ENCODE measurements at places on chromosomes 16 and 17.

GRCh38 chr16:391885-392335, 5.1 kb upstream of the NME4 start:
- peak; percentile 85 for DNase-seq

DNA sequence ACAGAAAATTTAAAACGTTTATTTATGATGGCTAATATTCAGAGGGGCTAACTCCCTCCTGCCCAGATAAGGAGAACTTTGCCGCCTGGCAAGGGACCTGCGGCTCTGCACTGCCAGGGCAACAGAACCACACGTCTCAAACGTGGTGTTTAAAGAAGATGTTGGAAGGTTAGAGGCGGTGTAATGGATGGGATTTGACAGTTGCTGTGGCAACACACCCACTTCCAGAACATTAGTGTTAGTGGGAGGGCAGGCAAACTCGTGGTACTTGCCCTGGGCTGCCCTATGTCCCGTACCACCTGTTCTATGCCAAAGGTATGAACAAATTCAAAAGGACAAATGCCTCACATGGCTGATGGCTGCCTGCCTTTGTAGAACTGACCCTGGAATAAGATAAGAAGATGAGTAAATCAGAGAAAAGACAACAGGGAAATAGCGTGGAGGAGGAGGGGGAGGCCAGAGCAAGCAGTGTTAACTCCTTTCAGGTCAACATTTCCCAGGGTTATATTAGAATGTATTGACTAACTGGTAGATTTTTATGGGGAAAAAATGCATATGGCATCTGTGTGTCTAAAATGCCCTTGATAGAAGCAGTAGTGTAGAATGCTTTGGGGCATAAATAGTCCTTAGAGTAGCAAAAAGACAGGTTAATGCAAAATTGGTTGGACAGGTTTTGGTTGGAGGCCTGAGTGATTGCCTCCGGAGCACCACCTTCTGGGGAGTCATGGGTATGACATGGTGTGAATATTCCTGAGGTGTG, 30.8 kb downstream of the HLF start:
- no peak for DNase-seq

- DNase-seq: no peak
Observed at GRCh38 chr16:72725643-72726042, 322.3 kb downstream of the ZFHX3 start.

GRCh38 chr16:28546626-28547025, 7.1 kb upstream of the SGF29 start:
- no peak for DNase-seq

DNA sequence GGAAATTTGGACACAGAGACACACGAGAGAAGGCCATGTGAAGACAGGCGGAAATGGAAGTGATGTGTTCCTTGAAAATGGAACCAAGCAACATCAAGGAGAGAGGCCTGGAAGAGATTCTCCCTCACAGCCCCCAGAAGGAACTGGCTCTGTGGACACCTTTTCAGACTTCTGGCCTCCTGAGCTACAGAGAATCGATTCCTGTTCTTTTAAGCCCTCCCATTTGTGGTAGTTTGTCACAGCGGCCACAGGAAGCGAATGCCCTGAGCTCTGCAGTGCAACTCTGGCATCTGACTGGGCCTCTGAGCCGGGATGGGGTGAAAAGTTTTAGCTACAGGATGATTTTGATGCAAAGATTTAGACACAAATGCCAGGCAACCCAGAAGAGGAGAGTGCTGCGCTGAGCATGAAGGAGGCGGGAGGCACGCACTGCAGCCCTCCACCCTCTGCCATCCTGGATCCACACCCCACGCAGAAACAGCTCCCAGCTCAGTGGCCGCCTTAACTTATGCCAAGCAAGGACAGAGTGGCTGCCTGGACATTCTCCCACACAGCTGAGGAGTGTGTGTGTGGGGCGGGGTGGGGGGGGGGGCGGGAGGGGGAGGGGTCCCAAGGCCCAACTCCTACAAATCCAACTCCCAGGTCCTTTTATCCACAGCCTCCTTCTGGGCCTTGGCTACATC, 2.2 kb downstream of the TIMP2 start:
- no peak for DNase-seq

DNA sequence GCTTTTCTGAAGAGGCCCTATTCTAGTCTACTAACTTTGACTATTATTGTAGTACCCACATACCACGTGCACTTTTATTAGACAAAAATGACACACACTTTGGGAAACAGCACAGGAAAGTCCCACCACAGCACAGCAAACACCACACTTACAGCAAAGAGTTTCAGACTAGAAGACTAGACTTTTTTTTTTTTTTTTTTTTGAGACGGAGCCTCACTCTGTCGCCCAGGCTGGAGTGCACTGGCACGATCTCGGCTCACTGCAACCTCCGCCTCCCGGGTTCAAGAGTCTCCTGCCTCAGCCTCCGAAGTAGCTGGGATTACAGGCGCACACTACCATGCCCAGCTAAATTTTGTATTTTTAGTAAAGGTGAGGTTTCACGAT, 20.1 kb downstream of the YWHAE start:
- DNase-seq: no peak

- no peak for DNase-seq
Observed at GRCh38 chr17:76597156-76598003, 11.7 kb upstream of the ST6GALNAC2 start.

DNA sequence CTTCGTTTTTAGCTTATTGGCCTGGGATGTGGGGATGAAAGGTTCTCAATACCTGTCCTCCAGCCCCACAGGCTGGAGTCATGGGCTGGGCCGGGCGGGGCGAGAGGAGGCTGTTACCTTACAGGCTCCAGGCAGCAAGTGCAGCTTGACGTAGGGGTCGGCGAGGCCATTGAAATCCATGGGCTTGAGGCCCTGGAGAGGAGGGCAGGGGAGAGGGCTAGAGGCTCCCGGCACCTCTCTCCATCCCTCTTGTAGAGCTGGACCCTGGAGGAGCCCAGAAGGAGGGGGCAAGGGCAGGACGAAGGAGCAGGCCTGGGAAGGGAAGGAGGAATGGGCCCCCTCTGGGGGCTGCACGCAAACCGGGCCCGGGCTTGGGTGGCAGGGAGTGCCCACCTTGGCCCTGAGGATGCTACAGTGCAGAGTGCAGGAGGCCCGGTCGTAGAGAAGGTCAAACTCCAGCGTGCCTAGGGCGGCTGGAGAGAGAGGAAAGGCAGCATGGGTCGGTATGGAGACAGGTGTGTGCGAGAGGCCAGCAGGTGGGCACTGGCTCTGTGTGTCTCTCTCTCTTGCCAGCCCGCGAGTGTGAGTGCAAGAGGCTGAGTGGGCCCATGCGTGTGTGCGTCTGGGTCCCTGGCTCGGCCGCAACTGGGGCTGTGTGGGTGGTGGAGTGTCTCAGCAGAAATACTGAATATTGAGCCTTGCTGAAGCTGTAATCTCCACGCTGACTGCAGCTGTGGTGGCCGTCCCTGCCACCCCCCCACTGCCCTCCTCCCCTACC, 1.6 kb downstream of the DOC2A start:
- no peak for DNase-seq

- no peak for DNase-seq
Observed at GRCh38 chr16:11688520-11688886, 20.2 kb downstream of the SNN start.

- DNase-seq: no peak
Observed at GRCh38 chr17:7123844-7124243, 9.2 kb upstream of the ASGR2 start.

GRCh38 chr16:57422026-57422944, 17.7 kb downstream of the CCL17 start:
- DNase-seq: no peak

- DNase-seq: no peak
Observed at GRCh38 chr17:16171613-16172012, 43.7 kb downstream of the NCOR1 start.

- no peak for DNase-seq
Observed at GRCh38 chr16:23519282-23519681, 9.0 kb upstream of the GGA2 start.

DNA sequence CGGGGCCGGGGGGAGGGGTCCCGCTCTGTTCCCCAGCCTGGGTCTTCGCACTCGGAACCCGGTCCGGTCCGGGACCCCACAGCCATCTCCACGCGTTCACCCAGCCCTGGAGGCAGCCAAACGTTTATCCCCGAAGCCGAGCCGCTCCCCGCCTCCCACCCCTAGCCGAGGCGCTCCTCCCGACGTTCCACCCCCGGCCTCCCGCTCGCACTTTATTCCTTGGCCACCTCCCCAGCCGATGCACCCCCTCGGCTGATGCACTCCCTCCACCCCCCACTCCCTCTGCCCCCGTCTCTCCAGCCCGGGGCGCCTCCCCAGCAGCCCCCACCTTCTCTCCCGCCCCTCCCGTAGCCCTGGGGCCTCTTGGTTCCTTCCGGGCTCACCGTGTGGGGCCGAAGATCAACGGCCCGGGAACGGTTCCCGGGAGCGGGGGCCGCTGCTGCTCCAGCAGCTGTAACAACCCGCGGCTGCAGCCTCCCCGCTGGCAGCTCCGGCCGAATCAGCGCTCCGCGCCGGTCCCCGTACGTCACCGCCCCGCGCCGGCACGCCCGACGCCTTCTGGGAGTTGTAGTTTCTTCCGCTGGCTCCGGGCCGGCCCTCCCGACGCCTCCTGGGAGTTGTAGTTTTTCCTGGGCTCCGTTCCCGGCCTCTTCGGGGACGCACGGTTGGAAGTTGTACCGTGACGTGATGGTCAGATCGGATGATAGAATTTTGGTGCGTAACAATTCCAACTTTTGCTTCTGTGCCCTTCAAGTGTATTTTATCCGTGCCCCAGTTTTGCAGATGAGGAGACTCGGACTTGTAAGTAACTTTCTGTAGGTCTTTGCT, at the start of the genes LRRC3C and ORMDL3:
Gene LRRC3C, plus strand, starts transcription at position 632 of the 828 bp plus-strand sequence. CDS start 13,792 bp downstream, outside the sequence.
Gene ORMDL3, minus strand, starts transcription at position 501 of the 828 bp plus-strand sequence. CDS start 3,398 bp downstream, outside the sequence.
- peak; percentile 87 for DNase-seq

- peak; percentile 93 for DNase-seq
Observed at GRCh38 chr17:2401426-2402221, 764 bp upstream of the MNT start.

- no peak for DNase-seq
Observed at GRCh38 chr16:80123189-80123588, 417.6 kb upstream of the DYNLRB2 start.

DNA sequence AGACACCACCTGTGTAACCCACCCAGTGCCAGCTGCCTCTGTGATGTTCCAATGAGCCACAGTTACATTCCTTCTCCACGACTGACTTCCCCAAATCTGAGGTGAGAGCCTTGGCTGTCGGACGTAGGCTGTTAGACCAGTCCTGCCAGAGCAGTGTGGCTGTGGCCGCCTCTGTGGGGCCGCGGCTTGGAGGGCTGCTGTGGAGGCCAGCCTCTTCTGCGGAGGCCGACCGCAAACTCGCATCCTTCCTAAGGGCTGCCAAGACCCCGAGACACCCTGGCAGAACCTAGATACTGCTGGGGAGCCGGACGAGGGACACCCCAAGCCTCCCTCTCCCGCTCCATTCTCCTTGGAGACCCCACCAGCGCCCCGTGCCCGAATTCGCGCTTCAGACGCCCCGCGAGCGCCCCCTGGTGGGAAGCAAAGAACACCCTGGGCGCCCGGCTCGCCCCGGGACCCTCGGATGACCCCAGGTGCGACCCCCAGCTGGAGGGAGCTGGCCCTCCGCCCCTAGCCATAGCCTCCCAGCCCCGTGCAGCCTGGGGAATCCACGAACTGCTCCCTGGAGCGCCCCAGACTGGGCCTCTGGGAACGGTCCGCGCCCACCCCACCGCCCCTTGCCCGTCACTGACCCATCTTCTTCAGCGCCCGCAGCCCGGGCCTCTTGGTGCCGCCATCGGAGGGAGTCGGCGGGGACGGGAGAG, 547 bp downstream of the PLCD3 start:
- DNase-seq: no peak

GRCh38 chr17:3995067-3995466, 30.8 kb upstream of the ATP2A3 start:
- no peak for DNase-seq

DNA sequence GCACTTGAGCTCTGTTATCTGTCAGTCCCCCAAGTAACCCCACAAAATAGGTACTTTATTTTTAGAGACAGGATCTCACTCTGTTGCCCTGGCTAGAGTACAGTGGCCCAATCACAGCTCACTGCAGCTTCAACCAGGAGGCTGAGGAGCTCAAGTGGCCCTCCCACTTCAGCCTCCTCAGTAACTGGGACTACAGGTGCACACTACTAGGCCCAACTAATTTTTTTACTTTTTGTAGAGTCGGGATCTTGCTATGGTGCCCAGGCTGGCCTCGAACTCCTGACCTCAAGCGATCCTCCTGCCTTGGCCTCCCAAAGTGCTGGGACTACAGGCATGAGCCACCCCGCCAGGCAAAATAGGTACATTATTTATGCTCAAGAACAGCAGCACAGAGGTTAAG, 99.6 kb downstream of the MGAT5B start:
- no peak for DNase-seq

GRCh38 chr16:81539009-81539758, 94.6 kb downstream of the CMIP start:
- no peak for DNase-seq

DNA sequence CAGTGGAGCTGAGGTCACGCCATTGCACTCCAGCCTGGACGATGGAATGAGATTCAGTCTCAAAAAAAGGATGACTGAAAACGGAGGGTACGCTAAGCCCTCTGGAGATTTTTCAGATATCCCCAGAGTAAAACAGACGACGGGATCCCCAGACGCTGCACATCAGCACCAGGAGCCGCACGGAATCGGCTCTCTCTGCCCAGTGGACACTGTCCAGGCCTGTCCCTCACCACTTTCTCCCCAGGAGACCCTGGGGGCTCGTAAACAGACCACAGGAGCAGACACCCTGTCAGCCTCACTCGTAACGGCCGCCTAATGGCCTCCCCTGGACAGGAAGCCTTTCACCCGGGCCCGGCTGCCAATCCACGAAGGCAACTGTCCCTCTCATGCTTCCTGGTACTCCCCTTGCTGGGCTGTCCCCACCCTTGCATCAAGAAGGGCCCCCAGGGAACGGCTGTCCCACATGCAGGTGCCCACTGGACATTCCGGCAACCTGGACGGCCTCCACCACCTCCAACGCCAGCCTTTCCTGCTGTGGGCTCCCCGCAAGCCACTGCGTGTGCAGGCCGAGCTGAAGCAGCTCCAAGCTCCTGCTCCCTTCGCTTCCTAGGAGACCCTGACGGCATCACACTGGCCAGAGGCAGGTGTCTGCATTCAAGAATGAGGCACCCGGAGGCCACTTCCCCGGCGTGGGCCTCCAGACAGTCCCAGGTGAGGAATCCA, 74.3 kb downstream of the TIMM22 start:
- no peak for DNase-seq

- no peak for DNase-seq
Observed at GRCh38 chr16:88007321-88007731, 56.1 kb downstream of the BANP start.

GRCh38 chr17:73291260-73291801, 20.5 kb downstream of the CDC42EP4 start:
- no peak for DNase-seq

GRCh38 chr17:2453325-2453724, 52.5 kb upstream of the MNT start:
- DNase-seq: no peak

GRCh38 chr16:8673611-8674412, 605 bp upstream of the ABAT start:
- no peak for DNase-seq

GRCh38 chr17:50947782-50948543, 81.8 kb upstream of the TOB1 start:
- no peak for DNase-seq

DNA sequence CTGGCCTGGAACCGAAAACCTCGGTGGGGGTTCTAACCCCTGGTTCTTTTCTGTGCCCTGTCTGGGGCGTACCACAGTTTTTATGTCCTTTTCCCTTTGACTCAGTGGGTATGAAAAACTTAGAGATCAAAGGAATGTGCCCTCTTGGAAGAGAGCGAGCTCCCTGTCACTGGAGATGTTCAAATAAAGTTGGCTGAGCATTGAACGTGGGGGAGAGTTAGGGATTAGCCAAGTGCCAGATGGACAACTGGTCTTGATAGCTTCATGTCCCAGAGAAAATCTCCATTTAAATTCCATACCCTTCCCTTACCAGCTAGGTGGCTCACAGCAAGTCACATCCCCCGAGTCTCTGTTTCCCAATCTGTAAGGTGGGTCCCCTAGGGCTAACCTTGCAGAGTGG, 9.5 kb downstream of the ADGRG1 start:
- no peak for DNase-seq
